ENCODE measurements at places on chromosomes 13 and 19.
A peak's percentile ranks its signal among the peaks of the same experiment; 100 is the strongest.

DNA sequence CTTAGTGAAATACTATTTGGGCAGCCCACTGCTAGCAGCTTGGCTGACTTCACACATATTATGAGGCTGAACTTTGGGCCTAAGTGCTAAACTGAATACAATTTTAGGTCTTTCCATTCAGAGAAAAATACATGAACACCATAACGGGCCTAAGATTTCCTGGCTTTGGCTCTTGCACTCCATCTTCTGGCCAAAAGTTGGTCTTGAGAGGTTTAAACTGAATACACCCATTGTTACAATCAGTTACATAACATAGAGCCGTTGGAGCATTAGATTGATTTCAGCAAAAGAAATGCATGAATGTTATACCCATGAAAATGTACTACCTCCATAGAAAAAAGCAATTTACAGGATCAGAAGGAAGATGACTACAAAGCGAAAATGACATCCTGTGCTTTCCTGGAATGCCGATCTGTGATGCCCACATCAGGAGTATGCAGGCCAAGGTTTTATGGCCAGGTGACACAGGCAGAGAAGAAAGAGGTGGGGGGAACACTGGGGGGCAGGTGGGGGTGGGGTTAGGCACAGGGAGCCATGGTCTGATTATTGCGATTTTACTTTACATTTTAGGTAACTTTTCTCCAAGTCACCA lies 11.1 kb upstream of the SHISA2 start:
- DNase-seq, result peak; percentile 4

DNA sequence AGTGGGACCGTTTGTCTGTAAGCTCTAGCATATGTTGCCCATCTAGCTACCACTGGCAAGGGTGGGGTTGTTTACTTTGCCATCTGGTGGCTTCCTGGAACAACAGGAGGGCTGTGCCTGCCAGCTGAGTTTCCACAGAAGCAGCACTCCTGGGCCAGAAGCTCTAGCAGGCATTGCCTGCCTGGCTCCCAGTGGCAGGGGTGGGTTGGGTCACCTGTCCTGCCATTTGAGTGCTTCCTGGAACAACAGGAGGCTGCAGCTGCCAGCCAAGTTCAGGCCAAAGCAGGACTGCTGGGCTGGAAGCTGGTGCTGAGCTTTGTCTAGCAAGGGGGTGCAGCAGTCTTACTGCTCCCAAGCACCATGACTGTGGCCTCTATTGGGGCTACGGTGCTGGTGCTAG lies 239.7 kb downstream of the MTUS2 start:
- no peak for DNase-seq

GRCh38 chr13:32384702-32385101 lies 43.2 kb downstream of the N4BP2L1 start:
- DNase-seq, result no peak

DNA sequence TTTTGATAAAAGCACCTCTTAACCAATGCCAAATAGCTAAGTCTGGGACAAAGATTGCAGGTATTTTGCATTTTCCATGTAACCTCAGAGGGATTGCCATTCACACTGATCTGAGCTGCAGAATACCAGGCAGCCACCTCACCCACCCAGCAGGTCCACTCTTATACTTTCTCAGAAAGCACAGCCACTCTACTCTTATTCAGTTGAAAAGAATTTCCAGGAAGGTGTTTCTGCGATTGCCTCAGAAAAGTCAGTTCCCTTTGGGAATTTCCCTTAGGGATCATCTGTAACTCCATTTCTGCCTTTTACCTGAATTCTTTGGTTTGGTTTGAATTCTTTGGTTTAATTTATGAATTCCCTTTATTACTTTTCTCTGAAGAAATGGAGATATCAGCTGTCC lies 904 bp upstream of the ALOX5AP start:
- no peak for DNase-seq
